CD4-positive, alpha-beta T cell treated with Interleukin-12 subunit alpha and Interleukin-12 subunit beta, for 1 hour (primary cell): ENCODE measurements at places on chromosomes 2 and 18.

DNA sequence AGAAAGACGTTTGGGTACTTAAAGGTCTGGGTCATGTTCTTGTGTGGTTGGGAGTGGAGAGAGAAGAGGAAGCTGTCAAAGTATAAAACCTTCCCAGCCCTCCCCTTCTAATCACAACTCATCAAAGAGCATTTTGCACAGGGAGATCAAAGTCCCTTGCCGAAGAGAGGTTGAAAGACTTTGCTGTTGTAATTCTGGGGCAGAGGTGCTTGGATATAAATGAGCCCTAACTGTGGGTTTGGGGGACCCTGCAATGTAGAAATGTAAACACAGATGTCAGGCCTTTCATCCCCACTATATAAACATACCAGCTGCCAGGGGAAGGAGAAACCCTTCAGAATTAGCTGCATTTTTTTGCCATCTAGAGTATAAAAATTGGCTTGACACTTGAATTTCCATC is 182.1 kb downstream of the ETAA1 start:
- DNase-seq: no peak

GRCh38 chr2:127536707-127537541 is 1.4 kb downstream of the MYO7B start:
- no peak for DNase-seq

DNA sequence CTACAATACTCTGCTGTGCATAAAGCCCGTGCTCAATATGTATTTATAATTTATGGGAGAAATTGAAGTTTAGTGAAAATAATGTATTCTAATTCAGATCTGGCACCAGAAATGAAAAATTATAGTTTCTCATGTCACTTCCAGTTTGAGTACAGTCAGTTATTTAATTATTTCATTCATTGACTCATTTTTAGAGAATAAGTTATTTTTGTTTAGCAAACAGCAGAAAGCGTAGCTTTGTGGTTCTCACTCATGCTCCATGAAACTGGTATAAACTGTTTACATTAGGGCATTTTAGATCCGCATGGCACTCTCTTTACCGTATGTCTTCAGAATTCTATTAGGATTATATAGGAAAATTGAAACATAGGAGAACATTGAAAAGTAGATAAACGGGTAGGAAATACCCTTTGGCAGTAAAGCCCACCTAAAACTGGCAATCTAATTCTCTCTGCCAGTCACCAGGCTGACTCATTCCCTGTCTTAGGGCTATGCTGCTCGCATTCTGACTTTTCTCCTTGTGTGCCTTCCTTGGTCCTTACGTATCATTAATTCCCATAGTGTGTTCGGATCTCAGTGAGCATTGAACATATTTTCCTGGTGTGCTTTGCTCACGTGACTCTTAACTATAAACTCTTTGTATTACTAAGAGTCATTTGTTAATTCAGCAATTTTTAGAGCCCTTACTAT is 106.0 kb downstream of the ZNF236 start:
- no peak for DNase-seq

- no peak for DNase-seq
Observed at GRCh38 chr18:45325778-45326177, 289.5 kb upstream of the SLC14A2 start.

- no peak for DNase-seq
Observed at GRCh38 chr2:1117569-1117968, 166.9 kb downstream of the SNTG2 start.

GRCh38 chr2:242098445-242099128 is 229.1 kb downstream of the RTP5 start:
- no peak for DNase-seq

- no peak for DNase-seq
Observed at GRCh38 chr2:164896634-164897355, 55.2 kb upstream of the COBLL1 start.

DNA sequence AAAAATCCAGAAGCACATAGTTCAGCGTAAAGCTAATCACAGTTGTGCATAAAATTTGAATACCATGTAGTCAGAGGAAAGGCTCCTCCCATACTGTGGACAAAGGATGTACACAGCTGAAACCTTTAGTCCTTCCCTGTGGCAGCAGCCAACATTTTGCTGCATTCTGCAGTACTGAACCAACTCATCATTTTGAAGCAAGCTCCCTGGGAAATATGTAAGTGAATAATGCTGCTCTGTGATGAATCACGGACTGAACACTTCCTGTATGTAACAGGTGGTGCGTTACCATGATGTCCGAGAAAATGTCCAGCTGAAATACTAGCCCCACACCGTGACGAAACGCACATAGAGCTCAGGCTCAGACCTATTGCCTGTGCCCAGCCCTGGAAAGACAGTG is 421.1 kb upstream of the RAB12 start:
- no peak for DNase-seq

DNA sequence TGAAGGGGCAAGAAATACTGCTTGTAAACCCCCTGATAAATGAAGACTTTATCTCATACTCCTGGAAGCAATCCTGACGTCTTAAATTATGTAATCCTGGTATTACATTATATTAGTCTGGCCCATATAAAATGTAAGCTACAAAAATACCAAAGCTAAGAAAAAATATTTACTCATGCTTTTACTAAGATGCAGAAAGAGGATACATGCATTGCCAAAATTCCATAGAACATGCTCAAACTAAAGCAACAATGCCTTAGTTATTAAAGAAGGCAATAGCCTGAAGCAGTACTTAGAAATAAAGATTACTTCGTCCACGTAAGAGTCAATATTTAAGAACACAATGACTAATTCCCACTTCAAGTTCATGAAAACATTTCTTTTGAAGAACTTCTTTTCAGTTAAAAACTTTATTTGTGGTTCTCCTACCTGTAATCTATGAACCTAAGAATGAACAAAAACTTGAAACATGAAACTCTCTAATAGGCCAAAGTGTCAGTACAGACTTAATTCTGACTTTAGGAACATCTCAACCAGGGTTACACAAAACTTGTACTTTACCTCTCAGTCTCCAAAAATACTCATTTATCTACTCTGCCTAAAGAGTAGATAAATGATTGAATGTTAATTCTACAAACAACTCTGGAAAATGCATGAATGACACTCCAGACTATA is 117.3 kb downstream of the THADA start:
- no peak for DNase-seq

DNA sequence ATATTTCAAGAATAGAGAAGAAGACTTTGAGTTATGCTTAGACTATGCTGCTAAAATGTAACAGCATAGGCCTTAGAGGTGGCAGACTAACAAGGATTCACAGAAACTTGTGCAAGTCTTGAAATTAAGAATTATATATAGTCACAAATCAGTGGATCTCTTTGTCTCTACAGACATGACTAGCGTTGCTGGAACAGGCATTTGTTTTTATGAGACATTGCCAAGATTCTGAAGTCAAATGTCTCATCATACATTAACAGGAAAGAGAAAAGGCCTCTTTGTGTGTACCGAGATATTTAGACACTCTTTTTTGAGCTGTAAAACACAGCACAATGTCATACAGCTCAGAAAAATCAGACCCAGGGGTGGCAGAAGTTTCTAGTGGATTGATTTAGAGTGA is 207.1 kb downstream of the TMX3 start:
- no peak for DNase-seq

GRCh38 chr2:235148201-235149170 is 196.7 kb downstream of the SH3BP4 start:
- no peak for DNase-seq

GRCh38 chr2:161782615-161783014 is 158.4 kb downstream of the SLC4A10 start:
- DNase-seq: no peak

- DNase-seq: no peak
Observed at GRCh38 chr2:46747297-46747818, 168.2 kb downstream of the MCFD2 start.

- no peak for DNase-seq
Observed at GRCh38 chr2:147792966-147793617, 51.7 kb upstream of the ACVR2A start.

DNA sequence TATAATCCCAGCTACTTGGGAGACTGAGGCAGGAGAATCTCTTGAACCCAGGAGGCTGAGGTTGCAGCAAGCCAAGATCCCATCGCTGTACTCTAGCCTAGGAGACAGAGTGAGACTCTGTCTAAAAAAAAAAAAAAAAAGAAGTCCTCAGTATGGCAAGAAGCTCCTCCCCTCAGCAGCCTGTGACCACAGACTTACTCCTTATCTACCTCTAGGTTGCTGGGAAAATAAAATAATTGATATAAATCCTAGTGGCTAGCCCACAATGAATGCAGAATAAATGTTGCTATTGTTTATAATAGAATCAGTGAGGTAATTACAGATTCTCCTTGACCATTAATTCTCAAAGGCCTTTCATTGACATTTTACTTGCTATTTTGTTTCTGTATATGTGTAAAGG is 70.6 kb downstream of the IRS1 start:
- DNase-seq: no peak

DNA sequence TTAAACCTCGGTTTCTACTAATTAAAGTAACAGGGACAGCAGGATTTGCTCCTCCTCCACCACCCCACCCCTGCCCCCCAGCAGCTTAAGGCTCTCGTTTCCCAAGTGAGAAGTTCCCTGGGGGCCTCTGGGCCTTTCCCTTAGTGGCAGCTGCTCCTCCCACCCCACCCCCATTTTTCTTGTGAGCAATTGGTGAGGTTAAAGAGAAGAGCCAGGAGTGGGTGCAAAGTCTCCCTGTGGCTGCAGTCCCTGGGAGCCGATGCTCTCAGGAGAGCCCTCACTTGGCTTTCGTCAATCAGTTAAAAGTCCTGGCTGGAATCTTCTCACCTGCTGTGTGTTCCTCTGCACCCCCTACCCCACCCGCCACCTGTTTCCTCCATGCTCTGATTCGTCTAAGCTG is 48.7 kb upstream of the AGAP1 start:
- DNase-seq: no peak

GRCh38 chr2:203710952-203711351 is 4.5 kb downstream of the CD28 start:
- DNase-seq: no peak

DNA sequence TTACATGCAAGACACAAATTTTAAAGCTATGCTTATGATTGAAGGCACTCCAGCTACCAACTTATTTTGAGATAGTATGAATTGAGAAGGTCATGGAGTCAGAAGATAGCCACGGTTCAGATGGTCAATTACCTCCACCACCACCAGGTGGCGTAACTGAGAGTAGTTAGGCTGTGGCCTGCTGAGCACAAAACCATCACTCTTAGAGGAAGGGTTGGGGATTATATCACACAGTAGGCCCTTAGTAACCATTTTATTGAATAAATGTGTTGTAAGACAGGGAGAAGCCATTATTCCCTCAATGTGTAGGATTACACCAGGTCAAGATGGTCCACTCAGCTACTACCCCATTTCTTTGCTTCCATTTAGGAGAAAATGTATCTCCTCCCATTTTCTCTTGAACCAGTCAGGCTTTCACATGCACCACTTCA is 18.8 kb downstream of the KLHL41 start:
- peak; percentile 75 for DNase-seq

DNA sequence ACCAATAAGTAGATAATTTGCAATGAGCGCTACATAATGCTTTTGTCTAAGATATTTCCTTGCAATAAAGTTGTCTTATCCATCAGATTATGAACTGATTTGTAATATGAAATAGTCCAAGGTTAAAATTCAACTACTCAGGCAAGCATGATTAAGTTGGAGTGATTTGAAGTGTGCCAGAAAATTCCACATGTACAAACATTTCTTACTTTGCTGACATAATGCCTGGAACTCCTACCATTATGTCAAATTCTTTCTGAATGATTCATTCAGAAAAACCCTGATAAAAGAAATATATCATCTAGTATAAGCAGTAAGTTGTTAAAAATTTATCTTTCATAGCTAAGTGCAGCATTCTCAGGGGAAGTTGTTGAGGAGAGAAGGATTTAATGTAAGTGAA is 87.3 kb downstream of the CBLN2 start:
- DNase-seq: no peak
